ENCODE measurements at places on chromosomes 5 and 9. TPM values are rescaled to one million over a fixed set of nuclear protein-coding genes. Genes with fewer than 3 reads are reported as not detected.

Gene USP20
- 26.1 TPM for total RNA-seq

Gene EMB
- total RNA-seq, result 141 TPM

Gene ARID3C
- total RNA-seq, result 0.44 TPM

Gene SMIM32
- total RNA-seq, result not detected

DNA sequence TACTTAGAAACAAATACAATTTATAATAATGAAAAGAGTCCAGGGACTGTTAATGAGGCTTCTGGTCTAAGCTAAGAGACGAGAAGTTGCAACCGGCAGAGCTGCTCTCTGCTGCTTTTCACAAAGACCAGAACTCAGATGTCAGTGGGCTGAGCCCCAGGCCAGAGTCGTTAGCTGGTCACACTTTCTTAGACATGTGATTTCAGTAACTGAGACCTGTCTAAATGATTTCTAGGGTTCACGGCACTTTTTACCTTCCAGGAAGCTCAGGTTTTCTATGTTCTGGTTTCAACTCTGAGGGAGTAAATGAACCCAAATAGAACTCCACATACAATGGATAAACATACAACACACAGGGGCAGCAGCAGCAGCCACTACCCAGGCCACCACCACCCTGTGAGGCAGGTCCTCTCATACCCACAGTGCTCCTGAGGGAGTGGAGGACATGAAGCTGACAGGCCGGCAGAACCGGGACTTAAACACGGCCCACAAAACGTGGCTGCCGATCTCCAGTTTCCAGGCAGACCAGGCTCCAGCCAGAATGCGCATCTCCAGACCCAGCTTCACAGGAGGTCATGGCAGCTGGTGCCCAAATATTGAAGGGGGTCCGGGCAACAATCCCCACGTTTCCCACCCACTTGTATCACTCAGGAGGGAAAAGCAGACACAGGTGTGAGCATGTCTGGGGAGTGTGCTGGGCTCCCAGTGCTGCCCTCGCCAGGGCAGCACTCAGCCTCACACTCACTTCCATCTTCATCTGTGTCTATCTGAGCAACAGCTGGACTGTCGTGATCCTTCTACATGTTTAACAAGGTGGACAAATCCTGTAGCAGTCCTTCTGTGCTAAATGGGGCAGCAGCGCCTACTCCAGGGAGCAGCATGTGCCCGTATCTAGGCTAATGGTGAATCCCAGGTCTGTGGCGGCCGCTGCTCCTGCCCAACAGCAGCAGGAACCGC is 38.8 kb downstream of the IARS1 start:
- DNase-seq, result no peak

DNA sequence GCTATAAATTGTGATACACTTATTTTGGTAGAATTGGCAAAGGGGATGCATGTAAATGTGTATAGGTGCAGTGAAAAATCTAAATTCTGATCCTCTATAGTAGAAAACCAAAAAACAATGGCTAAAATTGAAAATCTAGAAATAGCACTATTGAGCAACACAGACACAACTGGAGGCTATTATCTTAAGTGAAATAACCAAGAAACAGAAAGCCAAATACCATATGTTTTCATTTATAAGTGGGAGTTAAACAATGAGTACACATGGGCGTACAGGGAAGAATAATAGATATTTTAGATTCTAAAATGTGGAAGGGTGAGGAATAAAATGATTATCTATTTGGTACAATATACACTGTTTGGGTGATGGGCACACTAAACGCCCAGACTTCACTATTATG is 183.2 kb upstream of the TUSC1 start:
- DNase-seq, result no peak

DNA sequence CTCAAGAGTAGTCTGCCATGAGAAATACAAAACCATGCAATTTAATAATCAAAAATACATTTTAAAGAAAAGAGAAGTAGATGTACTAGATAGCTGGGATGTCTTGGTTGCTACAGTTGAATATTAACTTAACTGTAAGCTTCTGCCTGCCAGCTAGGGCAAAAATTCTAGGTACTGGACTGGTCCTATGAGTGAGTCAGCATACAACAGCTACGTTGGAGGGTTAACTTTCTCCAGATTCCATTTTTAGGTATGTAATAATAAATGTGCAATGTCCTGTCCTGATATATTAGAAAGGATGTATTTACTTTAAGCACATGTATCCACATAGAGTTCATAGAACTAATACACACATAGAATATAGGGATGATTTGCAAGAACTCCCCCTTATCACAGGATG is 230.1 kb downstream of the CAAP1 start:
- no peak for DNase-seq

DNA sequence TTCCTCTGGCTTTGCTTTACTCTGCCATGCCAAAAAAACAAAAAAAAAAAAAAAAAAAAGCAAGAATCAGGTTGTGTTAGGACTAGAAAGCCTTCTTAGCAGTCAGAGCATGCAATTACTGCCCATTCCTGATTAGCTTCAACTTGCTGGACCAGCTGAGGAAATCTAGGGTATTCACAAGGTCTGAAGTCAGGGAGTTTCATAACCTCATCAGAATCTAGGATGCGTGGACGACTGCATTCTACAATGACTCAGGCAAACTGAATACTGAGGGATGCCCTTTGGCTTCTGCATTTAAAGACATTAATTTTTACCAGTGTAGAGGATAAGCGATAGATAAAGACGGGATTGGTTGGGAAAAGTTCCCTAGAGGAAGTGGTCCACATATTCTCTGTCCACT is 39.2 kb upstream of the SHOC1 start:
- DNase-seq, result no peak
